Prostate gland (tissue), 2 donors: ENCODE measurements at places on chromosomes 1 and 21. TPM values are rescaled to one million over a fixed set of nuclear protein-coding genes. Genes with fewer than 3 reads are reported as not detected.

Gene S100A3
- 0.46 TPM for total RNA-seq

DNA sequence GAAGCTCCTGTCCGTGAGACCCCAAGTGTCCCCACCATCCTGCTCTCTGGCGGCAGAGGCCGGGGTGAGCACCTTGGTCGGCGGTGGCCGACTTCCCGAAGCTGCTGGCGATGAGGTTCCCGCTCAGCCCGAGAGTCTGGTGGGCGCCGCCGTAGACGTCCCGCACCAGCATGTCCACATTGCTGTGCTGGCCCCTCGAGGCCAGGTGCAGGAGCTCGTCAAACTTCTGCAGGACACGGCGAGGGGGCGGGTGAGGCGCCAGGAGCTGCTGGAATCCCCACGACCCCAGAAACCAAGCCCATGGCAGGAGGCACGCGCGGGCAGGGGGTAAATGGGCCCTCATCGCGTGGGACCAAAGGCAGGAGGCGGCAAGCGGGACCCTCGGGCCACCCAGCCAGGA lies 6.7 kb downstream of the PANK4 start:
- no peak overlapping the region for H3K4me3 ChIP-seq
- no peak overlapping the region for H3K27ac ChIP-seq

DNA sequence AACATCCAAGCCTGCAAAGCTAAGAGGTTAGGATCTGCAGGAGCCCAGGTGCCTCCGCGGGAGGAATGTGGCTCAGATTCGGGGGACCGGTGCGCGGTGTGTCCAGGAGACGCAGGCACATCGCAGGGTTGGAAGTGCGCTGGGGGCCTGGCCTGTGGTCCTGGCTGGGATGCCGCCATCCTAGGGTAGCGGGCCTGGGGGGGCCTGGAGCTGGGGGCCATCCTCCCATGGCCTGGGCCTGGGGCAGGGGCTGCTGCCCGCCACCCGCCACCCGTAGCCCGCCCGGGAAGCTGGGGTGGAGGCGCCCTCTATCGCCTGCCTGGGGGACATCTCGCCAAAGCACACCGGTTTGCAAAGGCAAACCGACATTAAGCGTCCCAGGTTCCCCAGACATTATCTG lies 170.6 kb upstream of the ARHGEF16 start:
- H3K27ac ChIP-seq: no peak overlapping the region
- no peaks in the 10 kb centered on the region for H3K4me1 ChIP-seq
- peaks cover 16% of the 10 kb centered on the region for H3K27me3 ChIP-seq
- peak; percentile 23 for DNase-seq
- no peaks in the 10 kb centered on the region for H3K36me3 ChIP-seq

GRCh38 chr1:78387871-78388270 lies 102.9 kb upstream of the PTGFR start:
- H3K27me3 ChIP-seq: no peaks in the 10 kb centered on the region
- no peaks in the 10 kb centered on the region for H3K4me1 ChIP-seq
- H3K4me3 ChIP-seq: no peak overlapping the region
- H3K27ac ChIP-seq: no peak overlapping the region

- no peak overlapping the region for H3K4me3 ChIP-seq
- H3K27ac ChIP-seq: no peak overlapping the region
- H3K27me3 ChIP-seq: no peaks in the 10 kb centered on the region
- no peaks in the 10 kb centered on the region for H3K4me1 ChIP-seq
- H3K36me3 ChIP-seq: no peaks in the 10 kb centered on the region
These were observed 34.9 kb downstream of the AADACL4 start for GRCh38 chr1:12678820-12679219.

Gene RUNX1
- total RNA-seq: 25.8 TPM

Gene LCE6A
- not detected for total RNA-seq

DNA sequence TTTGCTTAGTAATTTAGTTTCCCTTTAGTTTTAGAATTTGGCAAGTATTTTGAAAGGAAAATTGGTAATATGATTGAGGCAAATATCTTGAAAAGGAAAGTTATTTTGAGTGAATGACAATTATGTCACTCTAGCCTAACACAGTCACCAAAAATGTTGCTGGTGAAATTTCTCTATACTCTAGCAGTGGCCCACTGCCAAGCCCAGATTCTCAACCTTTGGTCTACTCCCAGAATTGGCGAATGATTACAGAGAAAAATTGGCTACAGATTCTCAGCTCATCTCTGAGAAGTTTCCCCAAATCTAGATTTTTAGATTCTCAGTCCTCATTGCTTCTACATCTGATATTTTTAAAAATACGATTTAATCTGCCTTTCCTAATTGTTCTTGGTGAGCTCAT lies 84.9 kb downstream of the PIGK start:
- no peak overlapping the region for H3K27ac ChIP-seq
- no peak overlapping the region for H3K4me3 ChIP-seq

Gene OR10J4
- total RNA-seq: not detected

DNA sequence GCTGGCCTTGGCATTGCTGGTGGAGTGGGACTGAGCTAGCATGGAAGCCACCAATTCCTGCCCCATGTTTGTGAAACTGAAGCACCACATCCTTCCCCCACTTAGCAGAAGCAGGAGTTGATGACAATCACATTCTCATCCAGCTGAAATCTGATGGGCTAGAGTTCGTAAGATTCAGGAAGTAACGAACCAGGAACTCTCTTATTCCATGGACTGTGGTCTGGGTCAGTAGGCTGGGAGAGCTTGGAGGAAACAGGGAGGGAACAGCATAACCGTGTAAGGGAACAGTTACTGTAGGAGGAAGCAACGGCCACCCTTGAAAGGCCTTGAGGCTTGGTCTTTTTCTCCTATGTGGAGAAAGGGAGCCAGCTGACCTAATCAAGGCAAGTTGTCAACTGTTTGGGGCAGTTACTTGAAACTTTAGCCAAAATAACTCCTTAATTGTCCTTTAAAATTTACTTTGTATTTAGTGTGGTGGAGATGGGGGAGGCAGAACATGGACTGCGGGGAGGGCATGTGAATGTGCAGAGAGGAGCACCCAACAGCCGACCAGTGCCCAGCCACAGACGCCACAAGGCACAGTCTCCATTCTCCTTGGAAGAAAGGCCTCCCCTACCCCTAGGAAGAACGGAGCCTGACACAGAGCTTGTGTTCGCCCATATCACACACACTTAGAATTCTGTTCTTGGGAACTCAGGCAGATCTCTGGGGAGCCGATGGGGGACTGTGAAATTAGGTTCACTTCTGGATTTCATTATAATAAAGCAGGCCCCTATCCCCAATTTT lies 2.0 kb upstream of the COQ8A start:
- peaks cover 10% of the 10 kb centered on the region for H3K4me1 ChIP-seq
- no peak for DNase-seq
- no peaks in the 10 kb centered on the region for H3K36me3 ChIP-seq
- H3K4me3 ChIP-seq: no peak overlapping the region
- H3K27me3 ChIP-seq: no peaks in the 10 kb centered on the region
- peak overlapping the region; percentile 95 for H3K27ac ChIP-seq

- no peak for DNase-seq
- no peak overlapping the region for H3K4me3 ChIP-seq
- H3K27ac ChIP-seq: no peak overlapping the region
- H3K4me1 ChIP-seq: no peaks in the 10 kb centered on the region
These were observed 53.4 kb upstream of the ACTRT2 start for GRCh38 chr1:2967881-2968280.

DNA sequence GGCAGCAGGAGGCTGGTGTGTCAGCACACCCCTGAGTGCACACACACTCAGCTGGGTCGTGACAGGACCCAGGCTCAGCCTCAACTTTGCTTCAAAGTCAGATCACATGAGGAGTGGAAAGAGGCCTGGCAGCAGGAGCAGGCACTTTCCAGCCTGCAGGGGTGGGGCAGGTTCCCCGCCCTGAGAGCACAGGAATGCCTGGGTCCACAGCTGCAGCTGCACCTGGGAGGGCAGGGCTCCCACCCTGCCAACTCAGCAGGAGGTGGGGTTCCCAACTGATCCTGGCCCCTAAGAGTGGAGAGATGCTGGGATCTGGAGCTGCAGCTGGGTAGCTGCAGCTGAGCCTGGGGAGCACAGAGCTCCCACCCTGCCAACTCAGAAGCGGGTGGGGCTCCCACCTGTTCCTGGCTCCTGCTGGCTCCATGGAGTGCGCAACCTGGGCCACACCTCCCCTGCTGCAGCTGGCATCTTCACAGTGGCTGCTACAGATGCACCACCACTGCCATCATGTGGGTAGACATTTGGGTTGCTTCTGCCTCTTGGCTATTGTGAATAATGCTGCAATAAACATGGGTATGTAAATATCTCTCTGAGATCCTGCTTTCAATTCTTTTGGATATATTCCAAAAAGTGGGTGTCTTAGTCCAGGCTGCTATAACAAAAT lies 415.4 kb downstream of the TTLL7 start:
- H3K4me3 ChIP-seq: no peak overlapping the region
- no peak for DNase-seq
- no peaks in the 10 kb centered on the region for H3K27me3 ChIP-seq
- H3K4me1 ChIP-seq: no peaks in the 10 kb centered on the region
- no peaks in the 10 kb centered on the region for H3K36me3 ChIP-seq

DNA sequence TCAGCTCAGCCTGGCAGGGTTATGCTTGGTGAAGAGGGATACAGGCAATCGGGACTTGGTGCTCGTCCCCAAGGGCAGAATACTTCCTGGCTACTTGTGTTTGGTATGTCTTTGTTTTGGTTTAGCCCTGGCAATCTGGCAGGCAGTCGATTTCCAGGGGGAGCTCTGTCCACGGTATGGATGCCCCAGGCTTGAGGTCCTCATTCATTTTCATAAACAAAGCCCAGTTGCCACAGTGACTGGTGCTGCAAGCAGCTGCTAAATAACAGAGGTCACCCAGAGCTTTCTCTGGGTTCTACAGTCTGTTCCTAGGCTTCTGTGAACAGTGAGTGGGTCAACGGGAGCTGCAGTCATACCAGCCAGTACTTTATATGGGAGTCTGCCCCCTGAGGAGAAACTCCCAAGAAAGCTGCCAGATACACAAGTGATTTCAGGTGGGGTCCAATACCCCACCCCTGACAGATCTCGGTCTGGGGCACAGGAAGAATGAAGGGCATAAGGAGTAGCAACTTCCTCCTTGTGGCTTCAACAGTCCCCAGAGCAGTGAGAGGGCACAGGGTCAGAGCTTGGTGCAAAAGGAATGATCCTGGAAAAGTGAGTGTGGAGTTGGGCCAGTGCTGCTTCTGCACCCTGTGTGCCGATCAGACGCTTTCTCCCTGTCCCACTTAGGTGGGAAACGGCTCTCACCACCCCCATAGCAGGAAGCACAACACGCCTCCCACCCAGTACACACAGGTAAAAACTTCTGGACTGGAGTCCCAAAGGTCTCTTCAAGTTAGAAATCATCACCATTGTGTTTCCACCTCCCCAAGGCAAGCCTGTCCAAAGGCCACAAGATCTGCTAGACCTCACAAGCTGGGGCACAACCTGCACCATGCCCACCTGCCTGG lies 55.5 kb downstream of the TGFBR3 start:
- H3K27ac ChIP-seq: peak overlapping the region; percentile 52
- DNase-seq: no peak
- no peaks in the 10 kb centered on the region for H3K36me3 ChIP-seq
- H3K27me3 ChIP-seq: no peaks in the 10 kb centered on the region

DNA sequence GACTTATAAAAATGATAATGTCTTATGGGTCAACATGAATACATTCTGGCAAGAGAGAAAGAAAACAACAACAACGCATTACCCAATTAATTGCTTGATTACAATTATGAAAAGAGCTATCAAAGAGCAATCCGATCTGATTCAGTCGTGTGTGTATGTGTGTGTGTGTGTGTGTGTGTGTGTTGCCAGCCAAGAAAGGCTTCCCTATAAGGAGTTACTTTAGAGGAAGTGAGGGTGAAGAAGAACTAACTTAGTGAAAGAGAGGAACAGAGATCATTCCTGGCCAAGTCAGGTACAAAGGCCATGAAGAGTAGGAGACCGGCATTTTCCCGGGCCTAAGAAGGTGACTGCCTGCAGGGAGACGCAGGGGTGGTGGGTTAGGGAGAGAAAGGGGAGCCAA lies 9.4 kb downstream of the TMEM35B start:
- no peak overlapping the region for H3K27ac ChIP-seq
- no peak overlapping the region for H3K4me3 ChIP-seq
- H3K4me1 ChIP-seq: no peaks in the 10 kb centered on the region
- DNase-seq: no peak
- no peaks in the 10 kb centered on the region for H3K27me3 ChIP-seq

Gene KCND3
- total RNA-seq: 17.1 TPM

Gene SLAMF1
- 0.36 TPM for total RNA-seq

DNA sequence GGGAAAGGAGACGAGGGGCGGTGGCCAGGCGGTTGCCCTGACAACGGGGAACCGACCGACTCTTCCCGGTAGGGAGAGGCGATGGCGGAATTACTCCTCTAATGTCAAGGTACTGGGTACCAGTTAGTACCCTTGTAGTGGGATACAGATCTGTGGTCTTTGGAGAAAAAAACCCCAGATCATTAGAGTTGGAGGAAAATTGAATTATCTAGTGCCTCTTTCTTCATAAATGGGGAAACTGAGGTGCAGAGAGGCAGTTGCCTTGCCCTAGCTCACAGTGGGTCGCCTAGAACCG lies 545 bp upstream of the PEF1 start:
- H3K4me3 ChIP-seq: peak overlapping the region; percentile 93
- H3K27ac ChIP-seq: peak overlapping the region; percentile 93
- no peaks in the 10 kb centered on the region for H3K4me1 ChIP-seq
- no peaks in the 10 kb centered on the region for H3K27me3 ChIP-seq

DNA sequence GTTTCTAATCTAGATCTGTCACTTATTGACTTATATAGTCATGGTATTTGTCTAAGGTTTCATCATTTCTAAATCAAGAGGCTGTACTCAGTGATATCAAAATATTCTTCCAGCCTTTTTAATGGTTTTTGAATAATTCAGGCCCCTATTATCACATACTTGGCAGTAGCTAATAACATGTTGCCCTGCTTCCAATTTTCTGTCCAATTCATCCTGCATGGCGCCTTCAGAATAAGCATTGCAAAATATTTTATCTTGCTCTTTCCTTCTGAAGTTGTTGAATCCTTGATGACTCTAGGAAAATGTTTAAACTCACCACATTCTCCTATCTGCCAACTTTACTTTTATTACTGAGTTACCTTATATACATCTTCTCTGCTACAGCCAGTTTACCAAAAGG lies 517.2 kb upstream of the B3GALT2 start:
- no peak for DNase-seq
- no peaks in the 10 kb centered on the region for H3K27me3 ChIP-seq
- H3K36me3 ChIP-seq: no peaks in the 10 kb centered on the region

DNA sequence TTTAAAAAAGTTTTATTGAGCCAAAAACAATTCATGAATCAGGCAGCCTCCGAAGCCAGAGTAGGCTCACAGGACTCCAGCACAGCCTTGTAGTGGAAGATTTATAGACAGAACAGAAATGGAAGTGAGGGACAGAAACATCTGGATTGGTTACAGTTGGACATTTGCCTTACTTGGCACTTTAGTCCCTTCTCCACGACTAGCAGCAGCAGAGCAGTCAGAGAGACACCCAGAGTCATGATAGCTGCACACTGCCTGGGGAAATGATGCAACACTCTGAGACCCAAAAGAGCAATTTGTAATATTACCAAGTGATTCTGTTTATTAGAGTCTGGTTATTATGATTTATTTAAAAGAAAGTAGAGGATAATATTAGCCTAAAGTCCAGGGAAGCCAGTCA lies 72.2 kb upstream of the KRTAP11-1 start:
- H3K27ac ChIP-seq: no peak overlapping the region
- H3K4me3 ChIP-seq: no peak overlapping the region
- H3K27me3 ChIP-seq: no peaks in the 10 kb centered on the region
- H3K36me3 ChIP-seq: no peaks in the 10 kb centered on the region
- DNase-seq: no peak
